Esophagus squamous epithelium (tissue), 5 donors: ENCODE measurements at places on chromosomes 6 and 20.

DNA sequence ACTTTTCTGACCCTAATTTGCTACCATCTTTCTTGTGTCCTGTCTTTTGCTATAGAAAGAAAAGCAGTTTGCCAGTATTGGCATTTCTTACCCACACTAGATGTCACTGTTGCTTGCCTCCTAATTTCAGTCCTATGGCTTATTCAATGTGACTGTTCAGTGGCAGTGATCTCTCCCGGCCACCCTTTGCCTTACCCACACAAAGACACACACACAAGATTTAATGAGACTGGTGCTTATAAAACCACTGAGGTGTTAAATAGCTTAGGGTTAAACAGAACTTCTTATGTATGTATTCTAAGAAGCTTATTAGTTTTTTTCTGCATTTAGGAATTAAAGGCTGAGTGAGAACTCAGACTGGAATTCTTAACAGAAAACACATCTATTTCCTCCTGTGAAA, 233.6 kb upstream of the ASCC3 start:
- no peak for DNase-seq

DNA sequence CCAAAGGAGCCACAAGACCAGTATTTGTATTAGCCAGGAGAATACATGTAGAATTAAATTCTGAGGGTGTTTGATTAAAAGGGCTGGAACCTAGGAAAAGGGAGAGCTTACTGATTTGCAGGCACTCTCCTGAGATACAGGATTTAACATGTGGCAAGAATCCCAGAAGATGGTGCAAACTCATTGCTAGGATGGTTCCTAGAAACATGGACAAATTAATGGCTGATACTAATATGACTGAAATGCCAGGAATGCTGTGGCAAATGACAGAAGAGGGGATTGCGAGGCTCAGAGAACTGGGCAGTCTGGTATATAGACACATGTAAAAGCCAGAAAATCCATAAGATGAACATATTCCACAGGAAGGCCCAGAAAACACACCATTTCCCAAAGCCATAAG, 118.1 kb downstream of the RWDD2A start:
- no peak for DNase-seq

DNA sequence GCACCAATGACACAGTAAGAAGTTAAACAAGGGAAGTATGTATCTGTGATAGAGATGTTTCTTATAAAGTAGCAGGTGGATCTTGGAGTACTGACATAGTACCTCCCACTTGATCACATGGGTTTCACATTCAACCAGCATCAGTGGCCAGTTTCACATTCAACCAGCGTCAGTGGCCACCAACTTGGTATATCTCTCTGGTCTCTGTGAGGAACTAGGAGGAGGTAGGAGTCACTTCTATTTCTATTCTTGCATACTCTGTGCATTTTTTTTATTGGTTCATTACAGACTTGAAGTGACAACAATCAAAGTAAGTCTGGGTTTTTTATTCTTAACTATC, 200.3 kb upstream of the SIM1 start:
- DNase-seq = no peak

- no peak for DNase-seq
These were observed 490 bp downstream of the JAG1 start for GRCh38 chr20:10673176-10673841.

GRCh38 chr20:10201321-10201870, 17.2 kb upstream of the SNAP25 start:
- no peak for DNase-seq

- no peak for DNase-seq
These were observed 1.5 kb downstream of the MTHFD1L start for GRCh38 chr6:150866991-150867501.

DNA sequence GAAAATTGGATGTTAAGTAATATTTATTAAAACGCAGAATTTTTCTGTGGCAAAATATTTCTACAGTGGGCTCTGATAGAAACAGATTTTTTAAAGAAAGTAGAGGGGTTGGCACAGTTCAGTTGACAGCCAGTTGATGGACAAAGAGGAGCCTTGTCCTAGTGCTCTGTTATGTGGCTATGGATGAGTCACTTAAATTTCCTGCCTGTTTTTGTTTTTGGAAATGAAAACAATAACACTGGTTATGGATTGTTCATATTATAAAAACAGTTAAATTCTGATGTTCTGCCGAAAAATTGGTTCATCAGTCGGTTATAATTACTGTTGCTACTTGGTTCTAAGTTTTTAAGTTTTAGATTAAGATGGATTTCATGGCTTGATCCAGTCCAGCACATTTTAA, 42.8 kb downstream of the MYO6 start:
- no peak for DNase-seq

- DNase-seq = no peak
These were observed 12.5 kb downstream of the ID1 start for GRCh38 chr20:31617432-31618104.

- DNase-seq = no peak
These were observed 10.9 kb downstream of the GOPC start for GRCh38 chr6:117591405-117591804.

DNA sequence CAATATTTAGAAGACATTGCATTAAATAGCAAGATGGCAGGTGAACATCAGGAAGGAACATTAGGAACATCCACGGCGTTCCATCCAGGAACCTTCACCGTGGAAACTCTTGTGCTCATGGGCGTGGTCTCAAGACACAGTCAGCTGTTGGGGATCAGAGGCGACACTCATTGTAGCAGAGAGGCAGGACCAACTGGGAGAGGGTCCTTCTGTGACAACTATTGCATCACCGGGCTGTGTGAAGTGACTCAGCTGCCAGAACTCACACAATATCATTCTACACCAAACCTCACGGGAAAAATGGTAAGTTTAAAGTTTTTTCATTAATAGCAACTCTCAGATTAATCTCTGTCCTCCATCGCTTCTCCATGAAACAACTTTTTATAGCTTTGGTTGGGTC, 334.8 kb upstream of the SULF2 start:
- DNase-seq = no peak

DNA sequence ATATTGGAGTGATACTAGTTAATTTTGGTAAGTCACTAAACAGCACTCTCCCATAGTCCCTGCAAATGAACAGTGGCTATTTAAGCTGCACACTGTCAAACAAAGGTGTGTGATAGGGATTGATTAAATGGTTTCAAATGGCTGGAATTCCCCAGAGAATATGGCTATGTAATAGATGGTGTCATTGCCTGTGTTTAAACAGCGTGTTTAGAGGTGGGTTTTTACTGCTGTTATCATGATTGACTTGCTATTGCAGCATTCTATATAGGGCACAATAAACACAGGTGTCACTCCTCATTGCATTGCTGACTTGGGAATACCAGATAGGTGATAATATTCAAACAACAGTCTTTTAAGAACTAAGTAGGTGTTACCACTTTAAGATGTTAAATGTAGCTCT, 171.7 kb upstream of the MAN1A1 start:
- DNase-seq = no peak

DNA sequence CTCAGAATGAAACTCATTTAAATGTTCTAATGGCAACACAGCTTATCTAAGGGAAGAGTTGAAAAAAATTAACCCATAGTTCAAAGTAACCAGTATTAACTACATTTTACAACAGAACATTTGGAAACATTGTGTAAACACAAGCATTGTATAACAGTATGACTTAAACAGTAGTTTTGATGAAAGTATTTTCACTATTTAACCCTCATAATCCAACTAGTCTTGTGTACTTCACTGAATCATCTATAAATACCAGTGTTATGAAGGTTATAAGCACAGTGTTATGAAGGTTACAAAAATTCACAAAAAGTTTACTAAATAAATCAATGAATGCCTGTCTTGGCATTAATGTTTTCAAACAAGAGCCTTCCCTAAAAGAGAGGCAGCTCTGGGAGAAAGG, 66.5 kb downstream of the REV3L start:
- no peak for DNase-seq

- no peak for DNase-seq
These were observed 115.2 kb upstream of the SCGN start for GRCh38 chr6:25536781-25537180.
